ENCODE measurements at places on chromosomes 5 and 9.

GRCh38 chr5:89686081-89686765, 723.3 kb downstream of the CETN3 start:
- DNase-seq = no peak

GRCh38 chr5:82358457-82358856, 80.3 kb upstream of the RPS23 start:
- no peak for DNase-seq

DNA sequence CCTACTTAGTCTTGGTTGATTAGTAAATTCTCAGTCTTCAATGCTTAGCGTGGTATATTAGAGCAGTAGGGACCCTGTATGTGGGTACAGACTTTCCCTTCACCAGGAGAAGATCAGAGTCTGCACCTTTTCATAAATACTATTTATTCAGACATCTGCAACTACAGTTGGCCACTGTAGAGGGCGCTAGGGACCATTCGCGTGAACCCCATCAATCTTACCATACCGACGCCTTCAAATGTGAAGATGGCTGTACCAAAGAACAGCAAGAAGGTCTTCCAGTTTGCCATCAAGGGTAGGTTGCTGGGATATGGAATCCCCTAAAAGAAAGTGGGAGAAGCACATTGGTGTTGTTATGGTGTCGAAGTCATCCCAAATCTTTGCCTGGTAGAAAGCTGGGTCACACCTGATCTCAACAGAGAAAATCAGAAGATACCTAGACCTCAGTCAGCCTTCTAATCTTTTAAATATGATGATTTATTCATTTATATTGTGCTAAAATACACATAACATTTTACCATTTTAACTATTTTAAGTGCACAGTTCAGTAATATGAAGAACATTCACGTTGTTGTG, 19.1 kb downstream of the SLC36A3 start:
- no peak for DNase-seq

DNA sequence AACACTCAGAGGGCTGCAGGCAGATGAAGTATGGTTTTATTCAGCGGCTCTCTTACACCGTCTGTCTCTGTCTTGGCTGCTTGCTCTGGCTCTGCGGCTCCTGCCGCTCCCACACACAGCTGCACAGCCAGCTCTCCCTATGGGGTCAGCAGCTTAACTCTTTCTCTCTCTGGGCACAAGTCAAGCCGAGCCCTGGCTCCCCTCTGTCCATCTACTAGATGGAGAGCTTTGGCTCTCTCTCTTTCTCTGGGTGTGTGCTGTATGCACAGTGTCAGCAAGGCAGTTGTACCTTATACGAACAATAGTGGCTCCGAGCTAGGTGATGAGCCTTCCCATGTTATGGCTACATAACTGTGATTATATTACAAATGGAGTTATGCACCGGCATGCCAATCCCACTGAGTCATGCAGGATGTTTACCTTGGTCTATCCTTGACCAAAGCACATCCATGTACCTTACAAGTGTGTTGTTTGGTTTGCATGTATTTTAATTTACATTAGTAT, 19.3 kb upstream of the PPP2CA start:
- DNase-seq = peak; percentile 70

- DNase-seq = no peak
These were observed 85.0 kb upstream of the RARS1 start for GRCh38 chr5:168401226-168401625.

GRCh38 chr5:89628876-89629635, 746.1 kb upstream of the MEF2C start:
- DNase-seq = no peak

Data from muscle of arm (tissue), 14 donors.